Activated CD4-positive, alpha-beta T cell treated with anti-CD3 and anti-CD28 coated beads for 4 hours (primary cell): ENCODE measurements at places on chromosomes 7 and 10.

- no peak for DNase-seq
Measured at GRCh38 chr10:123800821-123801220, 90.8 kb downstream of the CPXM2 start.

DNA sequence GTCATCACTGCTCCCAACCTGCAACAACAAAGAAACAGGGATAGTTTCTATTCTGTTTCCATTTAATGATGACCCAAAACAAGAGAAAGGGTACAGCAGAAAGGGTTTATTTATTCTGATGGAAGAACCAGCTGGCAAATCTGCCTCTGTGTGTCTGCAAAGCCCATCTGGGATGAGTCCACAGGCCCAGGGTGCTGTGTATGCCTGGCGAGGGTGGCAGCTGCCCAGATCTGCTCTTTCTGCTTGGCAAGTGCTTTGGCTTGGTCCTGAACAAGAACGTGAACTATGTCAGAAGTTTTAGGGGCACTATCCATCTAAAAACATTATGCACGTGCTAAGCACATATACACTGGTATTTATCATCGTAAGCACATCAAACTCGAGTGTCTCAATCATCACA lies 333.8 kb downstream of the CXCL12 start:
- no peak for DNase-seq

DNA sequence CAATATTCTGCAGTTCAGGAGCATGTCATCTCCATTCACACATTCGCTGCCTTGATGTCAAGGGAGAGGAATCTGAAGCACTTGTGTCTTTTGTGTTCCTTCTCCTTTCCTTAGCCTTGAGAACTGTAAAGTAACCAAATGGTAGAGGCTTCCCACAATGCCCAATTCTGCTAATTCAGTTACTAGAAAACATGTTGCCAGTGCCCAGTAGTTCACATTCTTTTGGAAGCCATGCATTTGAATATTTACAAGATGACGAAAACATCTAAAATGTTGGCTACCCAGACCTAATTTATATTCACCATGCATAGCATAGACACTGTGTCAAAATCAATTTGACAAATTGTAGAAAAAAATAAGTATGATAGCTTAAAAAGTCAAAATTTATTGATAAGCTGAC lies 852.7 kb upstream of the PHF14 start:
- DNase-seq: no peak

DNA sequence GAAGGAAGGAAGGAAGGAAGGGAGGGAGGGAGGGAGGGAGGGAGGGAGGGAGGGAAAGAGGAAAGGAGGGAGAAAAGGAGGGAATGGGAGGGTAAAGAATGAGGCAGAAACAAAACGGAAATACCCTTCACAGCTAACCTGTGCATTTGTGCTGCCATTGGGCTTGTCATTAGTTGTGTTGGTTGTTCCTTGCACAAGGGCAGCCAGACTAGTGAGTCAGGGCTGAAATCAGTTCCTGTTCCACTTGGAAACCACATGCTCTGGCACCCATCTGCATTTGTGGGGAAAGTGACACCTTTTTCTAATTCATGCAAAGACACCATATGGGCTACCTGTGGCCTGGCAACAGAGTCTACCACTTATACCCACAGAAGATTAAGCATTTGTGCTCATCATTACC lies 1004.0 kb upstream of the C7orf33 start:
- DNase-seq: no peak

DNA sequence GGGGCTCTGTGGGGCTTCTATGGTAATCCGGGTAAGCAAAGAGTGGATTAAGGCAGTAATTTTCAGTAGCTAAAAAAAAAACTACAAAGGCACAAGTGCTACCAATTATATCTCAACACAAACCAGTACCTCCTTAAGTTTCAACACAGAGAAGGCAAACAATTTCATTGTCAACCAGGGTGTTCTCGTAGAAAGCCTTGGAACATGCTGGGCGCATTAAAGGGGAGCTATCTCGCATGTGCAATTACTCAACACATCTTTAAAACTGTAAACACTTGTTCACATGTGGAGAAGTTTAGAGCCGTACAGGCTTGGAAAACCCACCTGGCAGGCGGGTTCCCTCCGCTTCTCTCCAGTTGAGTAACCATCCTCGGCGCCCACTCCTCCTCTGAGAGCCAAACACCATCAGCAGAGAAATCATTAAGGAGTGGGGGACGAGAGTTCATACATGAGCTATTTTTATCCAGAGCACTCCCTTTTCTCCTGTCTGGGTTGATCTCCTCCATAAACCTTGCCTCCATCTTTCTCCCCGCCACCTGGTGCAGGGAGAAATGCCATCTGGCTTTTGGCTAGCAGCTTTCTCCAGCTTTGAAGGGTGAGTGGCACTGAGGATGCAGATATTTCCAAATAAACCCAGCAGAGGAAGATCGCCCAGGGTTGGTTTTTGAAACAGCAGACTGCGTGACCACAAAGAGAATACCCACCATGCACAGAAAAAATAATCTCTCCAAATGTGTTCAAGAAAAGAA lies 287.1 kb downstream of the WDR11 start:
- no peak for DNase-seq

- DNase-seq: no peak
Measured at GRCh38 chr10:76885816-76886215, 751.8 kb downstream of the KCNMA1 start.

DNA sequence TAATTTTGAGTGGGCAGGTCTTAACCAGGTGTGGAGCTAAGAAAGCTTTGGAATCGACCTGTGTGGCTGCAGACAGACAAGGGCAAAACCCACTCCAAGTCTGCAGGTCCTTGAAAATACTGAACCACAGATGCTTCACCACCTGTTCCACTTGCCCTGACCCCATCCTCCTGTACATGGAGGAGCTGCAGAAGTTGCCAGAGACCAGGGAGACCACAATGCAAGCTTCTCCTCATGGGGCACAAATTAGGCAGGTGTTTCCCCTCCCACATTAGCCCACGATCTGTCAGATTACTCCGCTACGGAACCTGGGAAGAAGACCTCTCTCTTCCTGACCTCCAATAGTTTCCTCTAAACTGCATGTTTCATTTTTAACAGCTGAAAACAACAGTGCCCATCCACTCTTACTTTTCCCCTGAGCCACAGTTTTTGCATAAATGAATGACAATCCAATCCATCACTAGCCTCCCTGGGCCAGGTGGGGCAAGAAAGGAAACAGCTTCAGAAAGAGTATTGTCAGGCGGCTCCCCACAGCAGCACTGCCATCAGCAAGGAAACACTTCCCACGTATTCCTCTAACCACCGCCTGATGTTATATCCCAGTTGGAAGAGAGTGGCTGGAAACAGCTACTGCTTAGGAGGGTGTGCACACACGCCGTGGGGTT lies 141.6 kb downstream of the PRKAG2 start:
- no peak for DNase-seq

- DNase-seq: no peak
Measured at GRCh38 chr10:108434559-108435252, 1270.2 kb upstream of the SORCS1 start.

DNA sequence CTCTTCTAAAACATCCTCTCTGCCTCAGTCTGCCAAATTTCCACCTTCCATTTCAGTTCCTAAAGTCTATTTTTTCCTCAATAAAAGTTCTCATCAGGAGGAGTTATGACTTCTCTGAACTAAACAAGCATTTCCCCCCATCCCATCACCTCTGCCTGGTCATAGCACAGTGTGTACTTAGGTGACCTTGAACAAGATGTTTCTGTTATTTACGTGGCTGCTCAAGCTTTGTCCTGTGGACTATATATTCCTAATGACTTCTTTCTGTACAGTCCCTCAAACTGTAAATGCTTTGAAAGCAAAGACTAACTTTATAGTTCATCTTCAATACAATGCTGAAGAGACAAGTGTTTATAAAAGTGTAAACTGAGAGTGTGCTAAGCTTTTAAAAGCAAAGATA lies 166.9 kb downstream of the CPEB3 start:
- DNase-seq: no peak

- no peak for DNase-seq
Measured at GRCh38 chr7:15916681-15917380, 230.3 kb upstream of the MEOX2 start.

DNA sequence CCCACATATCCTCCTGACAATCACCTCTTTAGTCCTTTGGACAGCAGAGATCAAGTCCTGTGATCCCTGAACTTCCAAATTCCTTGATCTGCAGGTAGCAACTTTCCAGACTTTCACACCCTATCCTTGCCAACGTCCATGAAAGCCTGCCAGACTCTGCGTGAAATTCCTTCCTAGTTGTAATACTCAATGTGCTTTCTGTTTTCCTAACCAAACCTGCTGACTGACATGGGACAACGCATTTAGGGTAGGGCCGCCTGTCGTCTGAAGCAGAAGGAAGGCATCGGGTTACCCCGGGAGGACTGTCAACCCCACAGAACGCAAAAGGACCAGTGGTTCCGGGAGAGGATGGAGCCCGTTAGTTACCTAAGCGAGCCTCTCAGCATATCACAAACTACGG lies 23.9 kb downstream of the ITGA8 start:
- DNase-seq: no peak

- DNase-seq: no peak
Measured at GRCh38 chr7:29793507-29793906, 12.8 kb upstream of the WIPF3 start.

DNA sequence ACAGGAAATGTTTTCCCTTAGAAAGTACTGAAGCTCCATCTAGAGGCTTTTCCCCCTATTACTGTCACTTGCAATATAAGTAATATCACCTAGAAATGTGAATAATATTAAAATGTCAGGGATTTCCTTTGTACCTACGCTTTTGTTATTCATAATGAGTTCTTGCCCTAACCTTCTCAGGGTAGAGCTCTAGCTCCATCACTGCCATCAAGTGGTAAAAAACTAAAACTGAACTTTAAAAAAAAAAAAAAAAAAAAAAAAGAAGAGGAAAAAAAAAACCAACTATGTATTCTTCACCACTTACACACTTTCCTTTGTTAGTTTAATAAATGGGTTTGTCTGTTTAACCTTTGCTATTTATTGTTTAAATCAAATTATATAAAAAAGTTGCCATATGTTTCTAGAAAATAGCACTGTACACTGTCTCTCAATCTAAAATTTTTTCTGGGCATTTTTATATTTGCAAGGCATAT lies 49.9 kb downstream of the DNAJC1 start:
- DNase-seq: no peak

GRCh38 chr7:157682946-157683746 lies 346.3 kb downstream of the DNAJB6 start:
- no peak for DNase-seq

DNA sequence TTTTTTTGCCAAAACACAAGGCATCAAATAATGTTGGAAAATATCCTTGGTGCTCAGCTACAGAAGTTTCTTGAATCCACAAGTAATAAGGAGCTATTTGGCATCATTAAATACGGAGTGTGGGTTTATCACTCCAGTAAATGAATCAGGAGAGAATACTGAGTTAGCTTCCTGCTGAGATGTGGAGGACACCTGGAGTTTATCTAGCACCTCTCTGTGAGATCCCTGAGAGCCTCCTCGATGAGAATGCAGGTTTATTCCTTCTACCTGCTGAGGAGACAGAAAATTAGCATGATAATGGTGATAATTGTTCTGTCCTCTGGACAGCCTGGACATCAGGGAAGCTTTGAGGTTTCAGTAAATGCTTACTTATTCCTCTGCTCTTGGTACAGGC lies 40.5 kb downstream of the NRG3 start:
- no peak for DNase-seq

- no peak for DNase-seq
Measured at GRCh38 chr10:44334621-44335184, 50.2 kb downstream of the CXCL12 start.

DNA sequence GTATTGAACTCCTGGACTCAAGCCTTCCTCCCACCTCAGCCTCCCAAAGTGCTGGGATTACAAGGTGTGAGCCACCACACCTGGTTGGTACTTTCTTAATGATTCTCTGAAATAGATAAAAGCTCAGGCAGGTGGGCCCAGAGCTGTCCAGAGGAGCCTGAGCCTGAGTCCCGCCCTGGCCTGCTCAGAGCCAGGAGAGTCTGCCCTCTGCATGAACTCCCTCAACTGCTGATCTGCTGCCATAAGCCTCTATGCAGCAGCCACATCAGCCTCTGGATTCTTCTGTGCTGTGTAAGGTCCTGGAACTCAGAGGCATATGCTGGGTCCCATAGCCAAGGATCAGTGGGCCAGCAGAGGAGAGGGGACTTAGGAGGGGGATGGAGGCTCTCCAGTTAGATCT lies 23.1 kb upstream of the DDIT4 start:
- no peak for DNase-seq

- peak; percentile 14 for DNase-seq
Measured at GRCh38 chr7:144738708-144739314, 97.0 kb downstream of the TPK1 start.

DNA sequence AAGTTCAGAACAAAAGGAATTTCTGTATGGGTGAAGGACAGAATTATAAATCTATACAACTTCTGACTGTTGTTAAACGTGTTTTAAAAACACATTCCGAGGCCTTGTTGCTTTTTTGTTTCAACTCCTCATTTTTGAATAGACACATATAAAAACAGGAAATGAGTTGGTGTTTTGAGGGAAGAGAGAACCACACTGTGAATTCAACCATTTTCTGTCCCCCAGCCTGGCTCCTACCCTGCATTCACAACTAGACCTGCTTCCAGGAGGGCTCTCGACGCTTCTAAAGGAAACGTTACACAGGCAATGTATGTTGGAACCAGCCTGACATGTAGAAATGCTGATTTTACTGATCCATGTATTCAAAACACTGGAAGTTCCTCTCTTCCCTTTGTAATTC lies 76.5 kb downstream of the OR13A1 start:
- DNase-seq: no peak

DNA sequence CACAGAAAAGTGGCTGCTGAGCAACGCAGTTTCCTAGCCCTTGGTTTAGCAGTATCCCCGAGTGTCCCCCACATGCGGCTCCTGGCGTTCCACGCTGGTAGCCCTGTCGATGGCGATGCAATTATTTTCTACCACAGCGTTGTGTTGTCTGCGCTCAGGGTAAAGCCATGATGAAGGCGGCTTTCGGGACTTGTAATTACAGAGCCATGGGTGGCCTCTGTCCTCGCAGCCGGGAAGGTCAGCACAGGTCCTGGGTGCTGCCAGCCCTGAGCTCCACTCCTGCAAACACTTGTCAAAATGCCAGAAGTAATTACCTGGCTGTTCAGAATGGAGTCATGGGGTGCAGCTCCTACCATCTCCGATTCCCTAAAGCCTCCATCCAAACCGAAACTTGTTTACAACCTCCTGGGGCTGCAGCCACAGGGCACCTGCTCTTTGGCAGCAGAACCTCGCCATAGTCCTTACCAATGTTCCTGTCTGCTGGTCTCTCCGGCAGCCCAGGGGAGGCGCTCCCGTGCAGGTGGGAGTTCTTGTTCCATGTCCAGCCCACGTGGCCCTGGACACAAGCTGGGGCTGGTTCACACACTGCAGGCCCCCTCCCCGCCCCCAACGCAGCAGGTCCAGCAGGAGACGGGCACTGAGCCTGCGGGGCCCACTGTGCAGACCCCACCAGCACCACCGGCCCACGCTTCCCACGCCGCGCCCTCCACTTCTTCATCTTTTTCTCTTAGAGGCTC lies 512.6 kb downstream of the PTPRN2 start:
- DNase-seq: no peak

DNA sequence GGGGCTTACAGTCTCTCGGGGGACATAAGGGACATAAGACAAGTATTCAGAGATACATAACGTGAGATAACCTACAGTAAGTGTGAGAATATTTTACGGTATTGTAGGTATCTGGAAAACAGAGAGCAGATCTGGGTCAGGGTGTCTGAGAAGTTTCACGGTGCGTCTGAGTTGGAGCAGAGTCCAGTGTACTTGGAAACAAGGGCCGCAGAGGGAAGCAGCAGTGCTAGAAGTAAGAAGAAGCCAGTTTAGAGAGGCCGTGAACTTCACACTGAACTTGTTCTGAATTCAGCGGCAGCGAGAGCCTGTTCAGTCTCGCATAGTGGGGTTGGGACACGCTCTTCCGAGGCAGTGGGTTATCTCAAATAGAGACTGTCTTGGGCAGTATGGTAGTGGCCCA lies 85.5 kb downstream of the TAF3 start:
- DNase-seq: no peak

GRCh38 chr7:130900471-130901076 lies 166.6 kb upstream of the KLF14 start:
- no peak for DNase-seq
